ENCODE measurements at places on chromosomes 1 and 21.

DNA sequence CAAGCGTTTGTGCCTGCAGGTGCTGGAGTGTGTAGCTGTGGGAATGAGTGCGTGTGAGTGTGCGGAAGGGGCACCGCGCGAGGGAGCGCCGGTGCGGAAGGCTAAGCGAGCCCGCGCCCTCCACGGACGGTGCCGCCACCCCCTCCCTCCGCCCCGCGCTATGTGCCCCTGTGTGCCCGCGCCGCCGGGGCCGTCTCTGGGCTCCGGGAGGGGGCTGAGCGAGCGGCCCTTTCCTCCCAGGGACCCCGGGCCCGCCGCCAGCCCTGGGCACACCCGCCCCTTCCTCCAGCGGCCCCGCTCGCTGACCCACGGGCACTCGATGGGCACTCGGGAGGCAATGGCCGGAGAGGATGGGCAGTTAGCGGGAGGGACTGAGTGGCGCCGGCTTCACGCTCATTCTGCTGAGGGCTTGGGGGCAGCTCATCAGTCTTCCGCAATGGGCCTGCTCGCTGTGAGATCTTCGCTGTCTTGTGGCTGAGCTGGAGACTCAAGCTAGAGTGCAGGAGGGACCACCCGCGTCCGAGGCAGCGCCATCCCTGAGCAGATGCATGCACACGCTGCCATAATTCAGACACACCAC lies 8.6 kb upstream of the ADGRB2 start:
- DNase-seq: no peak

DNA sequence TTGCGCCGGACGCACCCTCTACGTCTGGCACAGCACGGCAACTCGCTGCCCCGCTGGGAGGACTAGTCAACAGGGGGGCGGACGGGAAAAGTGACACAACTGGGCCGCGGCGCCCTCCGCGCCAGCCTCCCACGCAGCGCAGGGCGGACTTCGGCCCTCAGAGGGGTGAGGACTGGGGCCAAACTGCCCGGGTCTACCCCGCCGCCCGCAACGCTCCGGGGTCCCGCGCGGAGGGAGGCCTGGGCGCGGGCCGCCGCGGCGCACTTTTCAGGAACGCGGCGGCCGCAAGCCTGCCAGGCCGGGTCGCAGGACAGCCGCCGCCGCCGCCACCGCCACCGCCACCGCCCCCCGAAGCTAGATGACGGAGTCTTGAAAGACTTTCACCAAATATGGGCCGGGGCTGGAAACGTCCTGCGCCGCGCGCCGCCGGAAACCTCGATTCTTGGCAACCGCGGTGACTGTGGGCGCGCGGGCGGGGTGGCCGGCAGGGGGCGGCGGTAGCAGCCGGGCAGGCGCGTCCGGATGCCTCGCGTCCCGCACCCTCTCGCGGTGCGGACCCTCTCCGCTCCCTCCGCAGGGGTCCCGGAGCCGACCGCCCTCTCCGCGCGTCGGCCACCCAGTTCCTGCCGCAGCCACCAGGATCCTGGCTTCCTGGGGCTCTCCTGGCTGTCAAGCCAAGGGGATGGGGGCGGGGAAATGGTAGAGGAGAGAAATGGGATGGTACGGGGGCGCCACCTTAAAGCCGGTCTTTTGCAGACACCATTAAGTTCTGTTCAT lies 3.7 kb upstream of the CCN1 start:
- DNase-seq: peak; percentile 90

DNA sequence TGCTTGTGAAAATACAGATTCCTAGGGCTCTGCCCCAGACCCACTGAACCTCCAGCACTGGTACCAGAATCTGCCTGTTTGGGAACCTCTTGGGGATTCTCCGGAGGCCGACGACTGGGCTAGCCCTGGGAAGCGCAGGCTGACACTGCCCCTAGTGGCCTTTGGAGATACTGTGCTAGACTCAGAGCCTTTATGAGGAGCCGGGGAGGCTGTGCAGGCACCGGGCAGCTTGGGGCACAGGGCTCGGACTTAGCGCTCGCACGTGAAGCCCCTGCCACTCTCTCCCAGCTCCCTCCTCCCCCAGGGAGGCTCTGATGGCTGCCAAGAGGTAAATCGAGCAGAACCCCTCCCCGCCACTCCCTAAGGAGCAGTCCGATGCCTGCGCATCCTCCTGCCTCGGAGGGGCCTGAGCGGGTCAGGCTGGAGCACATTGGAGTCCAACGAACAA lies 144.6 kb upstream of the TNR start:
- peak; percentile 14 for DNase-seq

GRCh38 chr1:171355727-171356126 lies 41.7 kb downstream of the FMO4 start:
- DNase-seq: no peak

- DNase-seq: peak; percentile 51
These were observed 635 bp upstream of the APH1A start for GRCh38 chr1:150269451-150269850.

DNA sequence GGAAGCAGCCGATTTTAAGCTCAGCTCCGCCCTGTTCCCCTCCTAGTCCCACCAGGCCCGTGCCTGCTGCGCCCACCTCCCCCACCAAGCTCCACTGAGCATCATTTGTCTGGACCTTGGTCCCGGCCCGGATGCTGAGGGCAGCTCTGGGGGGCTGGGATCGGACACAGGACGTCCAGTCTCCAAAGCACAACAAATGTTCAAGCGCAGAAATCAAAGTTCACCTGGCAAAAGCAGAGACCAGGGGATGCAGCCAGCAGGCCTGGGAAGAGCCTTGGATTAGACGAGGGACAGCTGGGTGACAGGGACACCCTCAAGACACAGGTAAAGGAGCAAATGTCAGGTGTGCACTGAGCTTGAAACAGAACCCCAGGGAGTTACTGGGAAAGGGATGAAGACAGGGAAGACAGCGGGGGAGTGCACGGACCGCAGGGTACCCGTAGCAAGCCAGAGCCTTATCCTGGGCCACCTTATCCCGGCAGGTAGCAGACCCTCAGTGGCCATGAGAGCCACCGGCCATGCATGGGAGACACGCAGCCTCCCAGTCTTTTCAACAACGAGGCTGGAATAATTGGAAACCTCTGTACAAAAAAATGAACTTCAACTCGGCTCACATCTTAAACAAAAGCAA lies 22.2 kb upstream of the TMEM52 start:
- DNase-seq: no peak

DNA sequence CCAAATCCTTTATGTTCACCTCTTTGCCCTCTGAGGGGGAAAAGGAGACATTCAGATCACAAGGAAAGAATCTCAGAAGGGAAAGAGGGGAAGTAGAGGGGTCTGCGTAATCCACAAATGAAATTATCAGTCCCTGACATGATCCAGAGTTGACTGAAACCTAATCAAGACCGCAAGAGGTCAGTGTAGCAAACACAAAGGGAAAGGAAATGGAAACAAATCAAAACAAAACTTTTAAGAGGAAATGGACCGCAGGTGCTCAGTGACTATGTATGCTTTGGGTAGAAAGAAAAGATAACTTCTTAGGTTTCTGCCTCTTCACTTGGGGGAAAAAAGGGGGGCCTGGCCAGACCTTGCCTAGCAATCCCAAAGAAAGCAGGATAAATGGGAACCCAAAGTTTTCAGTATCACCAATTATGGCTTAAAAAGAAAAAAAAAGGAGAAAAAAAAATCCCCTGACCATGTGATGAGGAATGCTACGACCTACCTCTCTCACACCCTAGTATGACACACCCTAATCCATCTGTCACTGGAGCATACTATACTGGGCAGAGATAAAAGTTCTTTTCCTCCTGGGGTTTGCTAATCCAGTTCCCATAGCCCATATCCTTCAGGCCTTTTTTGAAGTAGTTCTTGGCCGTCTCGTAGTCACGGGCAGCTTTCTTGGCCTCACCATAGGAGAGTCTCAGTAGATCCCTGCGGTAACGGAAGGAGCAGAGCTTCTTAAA lies 16.9 kb downstream of the CHRNB2 start:
- no peak for DNase-seq

DNA sequence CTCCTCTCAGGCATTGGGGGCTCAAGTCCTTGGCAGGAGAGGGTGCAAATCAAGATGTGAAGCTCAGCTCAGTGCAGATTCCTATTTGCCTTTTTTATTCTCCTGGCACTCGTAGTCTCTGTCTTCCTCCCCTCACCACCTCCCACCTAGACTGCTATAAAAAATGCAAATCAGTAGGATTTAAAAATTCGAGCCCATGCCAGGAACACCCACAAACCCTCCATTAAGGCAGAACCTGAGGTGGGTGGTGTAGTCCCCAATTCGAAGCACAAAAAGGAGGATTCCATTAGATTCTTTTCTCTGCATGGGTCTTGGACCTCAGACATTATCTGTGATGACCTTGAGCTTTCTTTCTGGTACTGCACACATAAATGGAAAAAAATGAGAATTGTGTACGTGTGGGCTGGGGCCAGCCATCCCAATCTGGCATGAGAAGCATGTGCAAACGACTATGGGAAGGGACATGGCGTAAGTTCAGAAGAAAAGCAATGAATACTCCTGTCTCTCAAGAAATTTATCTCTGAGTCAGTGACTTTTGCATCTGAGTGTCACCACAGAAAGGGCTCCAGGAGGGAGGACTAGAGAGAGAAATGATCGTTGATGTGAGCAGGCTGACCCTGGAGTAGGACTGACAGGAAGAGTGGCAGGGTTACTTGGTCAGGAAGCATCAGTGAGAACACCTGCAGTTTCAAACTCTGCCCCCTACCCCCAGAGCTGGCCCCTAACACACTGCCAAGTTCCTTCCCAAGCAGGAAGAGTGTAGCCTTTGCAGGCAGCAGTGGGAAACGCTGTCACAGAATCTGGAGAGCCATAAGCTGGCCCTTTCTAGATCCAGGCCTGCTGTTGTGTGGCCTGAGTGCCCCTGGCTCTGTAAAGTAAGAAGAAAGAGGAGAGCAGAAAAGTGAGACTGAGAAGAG lies 1.7 kb downstream of the INKA2 start:
- no peak for DNase-seq

DNA sequence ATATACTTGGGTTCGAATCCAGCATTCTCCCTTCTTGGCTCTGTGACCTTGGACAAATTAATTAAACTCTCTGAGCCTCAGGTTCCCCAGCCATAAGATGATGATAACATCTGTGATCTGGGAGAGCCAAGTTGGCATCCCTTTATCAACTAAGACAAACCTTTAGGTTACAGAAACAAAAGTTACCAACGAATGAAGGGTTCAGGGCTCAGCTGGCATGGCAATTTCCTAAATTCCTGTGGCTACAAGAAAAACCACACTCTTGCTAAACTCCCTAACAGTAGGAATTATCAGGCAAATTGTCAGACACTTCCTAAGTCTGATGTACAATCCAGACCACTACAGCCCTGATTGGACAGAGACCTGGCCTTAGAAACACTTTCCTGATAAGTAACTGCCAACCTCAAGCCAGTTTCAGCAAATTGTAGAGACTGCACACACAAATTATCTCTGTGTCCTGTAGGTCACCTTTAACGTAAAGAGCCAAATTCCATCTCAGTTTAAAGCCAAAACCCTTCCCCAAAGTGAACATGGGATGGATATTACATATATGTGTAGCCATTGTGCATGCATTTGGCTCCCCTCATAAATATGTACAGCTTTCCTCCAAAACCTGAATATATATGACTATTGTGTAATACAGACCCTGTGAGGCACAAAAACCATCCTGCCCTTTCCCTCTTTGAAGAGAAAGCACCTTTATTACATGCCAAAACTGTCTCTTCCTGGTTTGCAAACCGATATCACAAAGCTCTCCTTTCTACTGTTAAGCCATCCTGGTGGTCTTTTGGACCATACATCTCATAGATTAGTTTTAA lies 39.5 kb upstream of the EDARADD start:
- peak; percentile 23 for DNase-seq

DNA sequence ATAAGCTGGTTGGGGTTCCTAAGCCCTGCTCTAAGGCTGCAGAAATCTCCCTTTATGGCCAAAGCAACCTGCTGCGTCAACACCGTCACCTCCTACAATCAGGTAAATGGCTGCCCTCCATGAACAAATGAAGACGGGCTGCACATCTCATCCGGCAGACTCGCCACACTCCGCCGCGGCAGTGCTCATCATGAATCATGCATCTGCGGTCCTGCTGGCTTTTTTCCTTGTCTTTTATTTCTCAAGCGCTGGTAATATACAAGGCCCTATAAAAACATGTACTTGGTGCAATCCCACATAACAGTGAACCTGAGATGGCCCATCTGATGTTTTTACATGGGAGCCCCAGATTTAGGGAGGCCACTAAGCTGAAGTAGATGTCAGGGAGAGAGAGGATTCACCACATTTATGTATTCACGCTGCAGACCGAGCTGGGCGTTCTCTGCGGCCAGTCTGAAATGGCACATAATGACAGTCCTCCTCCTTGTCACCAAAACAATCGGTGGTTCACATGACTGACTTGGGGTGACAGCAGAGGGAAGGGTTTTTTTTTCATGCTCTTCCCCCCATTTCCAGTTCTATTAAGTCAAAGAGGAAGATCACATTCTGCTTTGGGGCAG lies 91.6 kb downstream of the KAZN start:
- DNase-seq: no peak

GRCh38 chr1:22949822-22950331 lies 22.8 kb downstream of the LACTBL1 start:
- DNase-seq: no peak

GRCh38 chr1:97893844-97894243 lies 27.0 kb downstream of the DPYD start:
- no peak for DNase-seq

DNA sequence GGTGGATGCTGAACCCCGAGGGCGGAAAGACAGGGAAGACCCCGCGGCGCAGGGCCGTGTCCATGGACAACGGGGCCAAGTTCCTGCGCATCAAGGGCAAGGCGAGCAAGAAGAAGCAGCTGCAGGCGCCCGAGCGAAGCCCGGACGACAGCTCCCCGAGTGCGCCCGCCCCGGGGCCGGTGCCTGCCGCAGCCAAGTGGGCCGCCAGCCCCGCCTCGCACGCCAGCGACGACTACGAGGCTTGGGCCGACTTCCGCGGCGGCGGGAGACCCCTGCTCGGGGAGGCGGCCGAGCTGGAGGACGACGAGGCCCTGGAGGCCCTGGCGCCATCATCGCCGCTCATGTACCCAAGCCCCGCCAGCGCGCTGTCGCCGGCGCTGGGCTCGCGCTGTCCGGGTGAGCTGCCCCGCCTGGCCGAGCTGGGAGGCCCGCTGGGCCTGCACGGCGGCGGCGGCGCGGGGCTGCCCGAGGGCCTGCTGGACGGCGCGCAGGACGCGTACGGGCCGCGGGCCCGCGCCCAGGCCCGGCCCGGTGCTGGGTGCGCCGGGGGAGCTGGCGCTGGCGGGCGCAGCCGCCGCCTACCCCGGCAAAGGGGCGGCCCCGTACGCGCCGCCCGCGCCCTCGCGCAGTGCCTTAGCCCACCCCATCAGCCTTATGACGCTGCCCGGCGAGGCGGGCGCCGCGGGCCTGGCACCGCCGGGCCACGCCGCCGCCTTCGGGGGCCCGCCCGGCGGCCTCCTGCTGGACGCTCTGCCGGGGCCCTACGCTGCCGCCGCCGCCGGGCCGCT lies 20.7 kb downstream of the FOXO6 start:
- no peak for DNase-seq

- DNase-seq: no peak
These were observed 219.4 kb downstream of the DUSP10 start for GRCh38 chr1:221522529-221522940.

DNA sequence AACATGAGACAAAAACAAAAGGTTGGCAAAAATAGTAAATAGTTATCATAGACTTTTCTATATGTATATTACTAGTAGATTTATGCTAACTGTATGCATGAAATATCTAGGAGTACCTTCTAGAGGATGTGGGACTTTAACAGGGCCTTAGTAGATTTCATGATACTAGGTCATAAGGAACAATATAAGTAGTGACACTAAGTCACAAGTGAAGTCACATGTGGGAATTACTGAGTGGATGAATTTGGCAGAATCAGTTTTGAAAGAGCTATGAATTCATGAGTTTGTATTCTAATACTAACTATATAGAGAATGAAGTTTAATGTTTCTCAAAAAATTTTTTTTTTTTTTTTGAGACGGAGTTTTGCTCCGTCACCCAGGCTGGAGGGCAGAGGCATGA lies 53.1 kb upstream of the GPR25 start:
- DNase-seq: no peak

All from common myeloid progenitor, CD34-positive (primary cell).